ENCODE measurements at places on chromosomes 13 and 19.
A peak's percentile ranks its signal among the peaks of the same experiment; 100 is the strongest.

DNA sequence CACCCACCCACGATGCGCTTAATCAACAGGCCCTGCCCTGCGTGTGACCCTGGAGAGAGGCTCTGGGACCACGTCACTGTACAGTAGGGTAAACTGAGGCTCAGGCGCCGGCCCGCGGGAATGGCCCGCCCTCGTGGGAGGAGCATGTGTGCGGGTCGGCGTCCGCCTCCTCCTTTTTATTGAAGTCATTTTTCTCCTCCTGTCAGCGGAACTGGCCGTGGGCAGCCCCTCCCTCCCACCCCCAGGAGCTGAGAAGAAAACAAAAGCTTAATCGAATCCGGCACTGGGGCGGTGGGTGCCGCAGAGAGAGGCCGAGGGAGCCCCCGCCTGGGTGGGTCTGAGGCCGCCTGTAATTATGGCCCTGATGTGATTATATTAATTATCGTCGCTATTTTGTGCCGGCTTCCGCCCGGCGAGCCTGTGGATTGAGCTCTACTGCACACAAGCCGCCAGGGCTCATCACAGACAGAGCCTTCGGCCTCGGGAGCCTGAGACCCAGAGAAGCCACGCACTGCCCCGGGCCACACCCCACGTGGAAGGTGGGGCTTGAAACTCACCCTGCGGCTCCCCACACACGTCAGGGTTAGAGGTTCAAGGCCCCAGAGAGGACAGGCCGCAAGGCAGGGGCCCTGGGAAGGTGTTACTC, 7.0 kb downstream of the C2CD4C start:
- no peak for DNase-seq

DNA sequence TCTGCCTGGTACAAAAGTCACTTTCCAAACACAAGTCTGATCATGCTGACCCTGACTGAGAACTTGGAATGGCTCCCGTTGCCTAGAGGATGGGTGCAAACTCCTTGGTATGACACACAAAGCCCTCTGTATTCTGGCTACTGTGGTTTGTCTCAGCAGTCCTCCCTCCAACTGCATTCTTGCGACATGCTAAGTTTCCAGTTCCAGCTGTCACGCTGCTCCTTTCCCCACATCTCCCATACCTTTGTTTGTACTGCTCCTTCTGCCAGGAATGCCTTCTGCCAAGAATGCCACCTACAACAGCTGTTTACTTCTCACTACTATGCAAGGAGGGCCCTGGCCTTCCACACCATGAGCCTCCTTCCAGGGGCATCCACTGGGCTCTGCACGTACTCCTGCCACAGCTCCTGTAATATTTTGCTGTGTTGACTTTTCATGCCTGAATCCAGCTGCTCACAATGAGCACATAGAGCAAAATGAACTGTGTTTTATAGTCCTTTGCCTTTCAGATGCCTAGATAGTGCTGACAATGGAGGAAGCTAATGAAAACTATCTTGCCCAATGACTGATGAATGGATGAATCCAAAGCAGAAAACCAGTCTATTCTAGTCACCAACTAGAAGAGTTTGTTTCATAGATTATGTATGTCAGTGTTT, 543.7 kb downstream of the EFNB2 start:
- DNase-seq, result no peak

GRCh38 chr13:40043764-40044163, 388.3 kb downstream of the COG6 start:
- no peak for DNase-seq

DNA sequence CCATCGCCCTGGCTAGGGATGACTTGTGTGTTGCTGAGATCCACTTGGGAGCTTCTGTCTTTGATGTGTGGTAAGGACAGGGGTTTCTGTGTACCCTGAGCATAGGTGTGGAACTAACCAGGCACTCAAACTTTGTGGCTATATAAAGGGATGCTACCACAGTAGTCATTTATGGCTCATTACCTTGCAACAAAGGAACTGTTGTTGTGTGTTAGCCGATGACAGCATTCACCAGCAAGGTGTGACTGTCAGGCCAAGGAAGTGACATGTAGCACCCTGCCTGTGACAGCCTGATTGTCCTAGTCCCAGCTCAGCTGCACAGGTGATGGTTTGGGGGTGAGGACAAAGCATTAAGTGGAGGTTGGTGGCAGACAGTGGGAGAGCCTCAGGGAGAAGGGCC, 73.6 kb downstream of the COG3 start:
- DNase-seq, result no peak

DNA sequence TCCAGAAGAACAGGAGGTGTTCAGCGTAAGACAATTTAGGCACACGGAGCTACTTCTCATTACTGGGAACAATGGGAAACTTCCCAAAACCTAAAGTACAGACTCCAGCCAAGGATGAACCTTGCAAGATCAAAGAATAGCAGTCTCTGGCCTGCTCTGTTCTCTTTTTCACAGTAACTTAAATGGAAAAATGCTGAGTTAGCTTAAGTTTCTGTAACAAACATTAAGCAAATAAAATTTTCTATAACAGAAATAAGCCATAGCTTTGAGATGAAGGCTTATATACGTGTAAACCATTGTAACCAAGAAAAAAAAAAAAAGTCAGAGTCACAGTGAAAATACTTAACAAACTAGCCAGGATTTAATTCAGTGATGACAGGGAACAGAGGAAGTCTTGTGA, 18.2 kb upstream of the ZNF460 start:
- no peak for DNase-seq

DNA sequence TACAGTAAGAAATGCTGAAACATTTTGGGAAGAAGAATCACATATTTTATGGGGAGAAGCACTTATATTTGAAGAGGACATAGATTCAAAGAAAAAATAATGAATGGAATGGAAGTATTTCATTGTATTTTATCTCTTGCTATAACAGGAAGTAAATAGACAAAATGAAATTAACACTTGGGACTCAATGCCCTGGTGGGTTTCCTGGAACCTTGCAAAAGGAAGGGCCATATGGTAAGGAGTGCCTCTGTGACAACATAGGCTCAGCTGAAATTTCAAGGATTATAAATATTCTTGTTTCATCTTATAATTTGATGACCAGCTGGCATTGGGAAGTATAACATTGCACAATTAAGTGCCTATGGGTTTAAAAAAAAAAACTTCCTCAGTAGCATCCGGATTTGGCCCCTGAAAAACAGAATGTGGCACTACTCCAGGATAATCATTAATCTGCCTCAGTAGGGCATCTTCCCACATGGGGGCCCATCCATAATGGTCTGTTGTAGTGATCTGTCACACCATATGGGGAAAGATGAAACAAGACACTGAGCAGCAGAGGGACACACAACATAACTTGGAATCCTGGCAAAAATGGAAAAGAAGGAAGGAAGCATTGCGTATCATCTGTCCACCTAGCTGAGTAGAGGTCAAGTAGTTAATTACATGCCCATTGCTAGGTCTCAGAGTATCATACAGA, 321.6 kb downstream of the NDFIP2 start:
- no peak for DNase-seq

DNA sequence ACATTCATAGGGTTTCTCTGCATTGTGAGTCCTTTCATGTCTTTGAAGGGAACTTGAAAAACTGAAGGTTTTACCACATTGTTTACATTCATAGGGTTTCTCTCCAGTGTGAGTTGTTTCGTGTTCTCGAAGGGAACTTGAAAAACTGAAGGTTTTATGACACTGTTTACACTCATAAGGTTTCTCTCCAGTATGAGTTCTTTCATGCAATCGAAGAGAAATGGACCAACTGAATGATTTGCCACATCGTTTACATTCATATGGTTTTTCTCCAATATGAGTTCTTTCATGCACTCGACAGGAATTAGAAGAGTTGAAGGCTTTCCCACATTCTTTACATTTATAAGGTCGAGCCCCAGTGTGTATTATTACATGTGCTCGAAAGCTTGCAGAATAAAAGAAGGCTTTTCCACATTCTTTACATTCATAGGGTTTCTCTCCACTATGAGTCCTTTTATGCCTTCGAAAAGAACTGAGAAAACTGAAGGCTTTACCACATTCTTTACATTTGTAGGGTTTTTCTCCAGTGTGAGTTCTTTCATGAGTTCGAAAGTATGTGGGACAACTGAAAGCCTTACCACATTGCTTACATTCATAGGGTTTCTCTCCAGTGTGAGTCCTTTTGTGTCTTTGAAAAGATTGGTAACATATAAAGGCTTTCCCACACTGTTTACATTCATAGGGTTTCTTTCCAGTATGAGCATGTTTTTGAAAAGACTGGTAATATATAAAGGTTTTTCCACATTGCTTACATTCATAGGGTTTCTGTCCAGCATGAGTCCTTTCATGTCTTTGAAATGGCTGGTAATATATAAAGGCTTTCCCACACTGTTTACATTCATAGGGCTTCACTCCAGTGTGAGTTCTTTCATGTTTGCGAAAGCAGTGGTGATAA, 20.7 kb downstream of the ZNF14 start:
- DNase-seq, result no peak

DNA sequence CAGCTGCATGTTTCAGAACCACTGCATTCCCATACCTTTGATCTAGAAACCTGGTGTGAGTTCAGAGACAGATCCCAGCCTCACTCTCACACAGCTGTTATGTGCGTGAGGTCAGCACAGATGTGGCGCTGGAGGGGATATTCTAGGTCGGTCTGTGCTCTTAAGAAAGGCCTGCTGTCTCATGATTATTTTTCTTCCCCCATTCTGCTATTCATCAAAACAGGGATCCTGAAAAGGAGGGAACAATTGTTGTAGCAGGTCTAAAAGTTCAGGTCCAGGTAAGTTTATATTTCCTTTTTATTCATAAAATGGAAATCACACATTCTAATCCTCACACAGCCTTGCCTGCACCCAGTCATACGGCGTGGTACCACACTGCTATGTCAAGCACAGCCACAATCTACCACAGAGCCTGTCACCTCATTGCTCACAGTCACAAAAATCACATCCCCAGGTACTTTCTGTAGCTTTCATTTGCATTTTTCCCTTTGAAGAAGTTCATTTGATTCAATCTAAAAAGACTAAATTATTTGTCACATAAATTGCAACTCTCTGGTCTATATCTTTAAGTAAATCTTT, 867 bp downstream of the ZNF546 start:
- no peak for DNase-seq

DNA sequence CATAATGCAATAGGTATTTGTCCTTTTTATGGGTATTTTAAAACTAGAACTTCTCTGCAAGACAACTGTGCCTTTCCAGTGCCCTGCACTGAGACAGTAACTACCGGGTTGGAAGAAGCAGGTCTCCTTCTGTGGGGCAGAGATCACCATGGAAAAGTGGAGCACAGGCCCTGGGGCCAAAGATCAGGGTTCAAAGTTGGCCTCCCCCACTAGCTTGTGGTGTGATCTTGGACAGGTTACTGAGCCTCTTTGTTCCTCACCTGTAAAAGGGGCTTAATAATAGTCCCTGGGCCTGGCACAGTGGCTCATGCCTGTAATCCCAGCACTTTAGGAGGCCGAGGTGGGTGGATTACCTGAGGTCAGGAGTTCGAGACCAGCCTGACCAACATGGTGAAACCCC, 68.3 kb downstream of the CEBPG start:
- no peak for DNase-seq

- no peak for DNase-seq
Measured at GRCh38 chr19:28036486-28036885, 1176.5 kb downstream of the UQCRFS1 start.

- DNase-seq, result no peak
Measured at GRCh38 chr19:12187625-12188024, 24.7 kb downstream of the ZNF136 start.

DNA sequence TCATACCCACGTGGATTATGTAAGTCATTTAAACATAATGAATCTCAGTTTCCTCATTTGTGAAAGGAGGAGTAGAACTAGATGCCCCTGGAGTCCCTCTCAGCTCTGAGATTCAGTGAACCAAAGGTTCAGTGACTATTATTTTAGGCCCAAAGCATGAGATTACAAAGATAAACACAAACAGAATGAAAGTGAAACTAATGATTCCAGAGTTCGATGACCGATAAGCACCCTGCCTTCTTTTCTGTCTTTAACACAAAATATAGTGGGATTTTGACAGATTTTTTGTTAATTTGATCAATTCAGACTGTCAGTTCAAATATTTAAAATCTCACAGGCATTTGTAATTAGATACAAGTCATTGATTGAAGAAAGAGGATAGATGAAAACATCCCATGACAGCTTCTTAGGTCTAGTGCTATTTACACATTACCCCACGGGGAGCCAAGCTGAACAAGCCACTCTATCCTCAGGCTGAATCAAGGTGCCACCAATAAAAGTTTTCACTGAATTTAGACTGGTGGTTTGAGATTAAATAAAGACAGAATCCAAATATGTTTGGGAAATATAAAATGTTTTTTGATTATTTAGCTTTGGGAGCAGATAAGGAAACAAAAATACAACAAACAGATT, 64.6 kb upstream of the RAP2A start:
- no peak for DNase-seq

- no peak for DNase-seq
Measured at GRCh38 chr13:51225029-51225428, 2.8 kb downstream of the FAM124A start.

GRCh38 chr19:48955308-48955958, 758 bp downstream of the BAX start:
- no peak for DNase-seq

GRCh38 chr13:46296921-46297320, 85.2 kb downstream of the LRRC63 start:
- DNase-seq, result no peak

DNA sequence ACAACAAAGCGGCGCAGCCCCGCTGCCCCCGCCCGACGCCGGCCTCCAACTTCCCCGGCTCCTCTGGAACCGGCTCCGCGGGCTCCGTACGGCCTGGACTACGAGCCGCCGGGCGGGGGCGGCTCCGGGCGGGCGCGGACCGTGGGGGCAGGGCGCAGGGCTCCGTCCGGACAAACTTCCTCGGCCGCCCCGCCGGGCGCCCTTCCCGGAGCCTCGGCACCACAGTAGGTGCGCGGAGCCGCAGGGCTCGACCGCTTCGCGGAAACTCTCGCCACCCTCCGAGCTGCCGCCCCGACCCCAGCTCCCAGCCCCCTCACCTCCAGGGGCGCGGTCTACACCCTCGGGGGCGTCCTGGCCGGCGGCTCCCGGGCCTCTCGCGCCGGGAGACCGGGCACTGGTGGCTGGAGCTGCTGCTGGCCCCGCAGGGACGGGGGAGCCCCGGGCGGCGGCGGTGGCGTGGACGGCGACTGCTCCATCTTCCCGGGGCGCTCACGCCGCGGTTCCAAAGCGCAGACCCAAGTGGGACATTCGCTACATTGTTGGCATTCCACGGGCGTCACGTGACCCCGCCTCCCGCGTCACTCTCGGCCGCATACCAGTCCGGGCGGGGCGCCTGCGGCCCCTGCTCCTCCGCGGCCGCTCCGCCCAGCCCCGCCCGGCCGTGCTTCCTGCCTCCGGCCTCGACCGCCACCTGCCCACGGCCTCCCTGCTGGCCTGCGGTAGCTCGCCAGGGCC, at the start of gene LATS2:
TSS of gene LATS2 (minus strand) at position 558 of the 735 bp plus-strand sequence. CDS start 15,560 bp downstream, outside the sequence.
- DNase-seq, result peak; percentile 36

DNA sequence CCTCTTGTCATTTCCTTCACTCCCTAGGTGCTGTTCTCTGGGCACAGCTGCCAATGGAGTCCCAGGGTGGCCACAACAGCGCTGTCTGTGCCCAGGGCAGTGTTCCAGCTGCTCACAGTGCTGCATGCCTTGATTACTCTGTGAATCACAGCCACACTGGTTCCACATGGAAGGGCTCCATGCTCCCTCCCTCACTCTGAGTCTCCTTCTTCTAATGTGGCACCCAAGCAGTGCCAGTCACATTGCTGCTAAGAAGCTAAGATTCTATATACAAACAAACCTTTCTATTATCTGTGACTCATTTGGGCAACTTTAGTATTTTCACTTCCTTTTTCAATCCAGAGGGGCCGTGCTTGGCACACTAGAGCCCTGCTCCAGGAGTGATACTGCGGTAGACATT, 248.7 kb downstream of the TDRD3 start:
- DNase-seq, result no peak

Measured in activated T-cell treated with anti-CD3 and anti-CD28 coated beads for 1 hour (primary cell).